ENCODE measurements at places on chromosomes 7 and 10.
A peak's percentile ranks its signal among the peaks of the same experiment; 100 is the strongest.

GRCh38 chr10:92757066-92757710, 67.4 kb downstream of the HHEX start:
- DNase-seq, result peak; percentile 12

- DNase-seq, result no peak
These were observed 539.4 kb upstream of the MGMT start for GRCh38 chr10:128927497-128928161.

- no peak for DNase-seq
These were observed 86.4 kb downstream of the CDK6 start for GRCh38 chr7:92749832-92750446.

- no peak for DNase-seq
These were observed 256.9 kb downstream of the INHBA start for GRCh38 chr7:41445946-41446345.

DNA sequence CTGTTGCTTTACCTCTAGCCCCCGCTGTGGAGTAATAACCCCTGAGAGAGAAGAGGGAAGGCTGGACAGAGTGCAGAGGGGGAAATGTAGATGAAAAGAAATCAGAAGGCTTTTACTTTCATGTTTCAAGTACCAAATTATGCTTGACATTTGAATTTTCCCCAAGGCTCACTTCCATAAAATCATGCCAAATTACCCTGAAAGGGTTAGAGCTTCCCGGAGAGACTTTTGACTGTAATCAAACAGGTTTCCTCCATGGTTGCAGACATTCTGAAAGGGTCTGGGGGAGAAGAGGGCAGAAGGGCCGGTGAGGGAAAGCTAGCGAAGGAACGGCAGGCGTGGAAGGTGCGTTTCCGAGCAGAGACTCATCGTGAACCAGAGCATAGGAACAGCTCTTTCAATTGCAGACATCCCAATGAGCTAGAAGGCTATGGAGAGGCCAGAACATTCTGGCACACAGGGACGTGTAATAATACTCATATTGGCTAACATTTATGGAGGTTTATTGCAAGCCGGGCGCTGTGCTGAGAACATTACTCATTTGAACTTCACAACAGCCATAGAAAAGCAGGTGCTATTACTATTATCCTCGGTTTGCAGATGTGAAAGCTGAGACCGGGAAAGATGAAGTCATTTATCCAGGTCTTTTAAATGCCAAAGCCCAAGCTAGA, 620.8 kb upstream of the AUTS2 start:
- no peak for DNase-seq

DNA sequence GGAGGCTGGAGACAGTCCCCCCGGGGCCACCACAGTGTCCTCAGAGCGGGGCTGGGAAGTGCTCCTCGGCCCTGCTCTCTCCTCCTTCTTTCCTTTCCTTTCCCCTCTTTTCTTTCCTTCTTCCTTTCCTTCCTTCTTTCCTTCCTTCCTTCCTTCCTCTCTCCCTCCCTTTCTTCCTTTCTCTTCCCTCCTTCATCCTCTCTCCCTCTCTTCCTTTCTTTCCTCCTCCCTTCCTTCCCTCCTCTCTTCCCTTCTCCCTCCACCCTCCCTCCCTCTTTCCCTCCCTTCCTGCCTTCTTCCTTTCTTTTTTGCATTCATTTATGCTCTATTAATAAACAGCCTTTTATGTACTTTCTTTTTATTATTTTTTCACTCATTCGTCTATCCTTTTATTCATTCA, 127.1 kb upstream of the TCERG1L start:
- no peak for DNase-seq

DNA sequence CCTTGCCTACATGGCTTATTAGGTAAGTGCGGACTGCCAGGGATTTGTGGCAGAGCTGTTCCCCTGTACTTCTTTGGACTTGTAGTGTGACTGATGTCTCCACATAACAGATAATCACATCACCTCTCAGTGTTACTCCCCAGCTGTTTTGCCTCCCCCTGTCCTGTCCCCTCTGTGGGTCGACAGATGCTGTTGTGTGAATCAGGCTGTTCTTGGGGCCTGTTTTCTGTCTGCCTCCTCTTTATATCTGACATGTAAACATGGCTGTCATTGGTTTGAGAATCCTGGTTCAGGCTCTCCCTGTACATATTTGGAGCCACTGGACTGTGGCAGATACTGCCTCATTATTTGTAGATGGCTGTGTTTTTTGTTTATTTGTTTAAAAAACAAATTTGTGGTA, 22.7 kb downstream of the CCNY start:
- no peak for DNase-seq

DNA sequence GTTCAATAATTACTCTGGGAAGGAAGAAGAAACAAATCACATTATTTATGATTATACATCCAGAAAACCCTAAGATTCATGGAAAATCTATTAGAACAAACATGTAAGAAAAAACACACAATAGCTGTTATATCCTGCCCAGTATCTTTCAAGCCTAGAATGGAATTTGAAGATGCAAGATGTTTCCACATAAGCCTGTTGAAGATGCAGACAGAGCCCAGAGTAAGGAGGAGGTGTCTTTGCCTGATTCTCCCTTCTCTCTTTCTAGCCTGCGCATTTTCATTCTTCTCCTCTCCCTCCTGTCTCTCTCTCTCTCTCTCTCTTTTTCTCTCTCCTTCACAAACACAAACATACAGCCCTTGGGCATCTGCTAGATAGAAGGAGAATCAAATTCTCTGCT, 170.1 kb upstream of the INHBA start:
- DNase-seq, result no peak

DNA sequence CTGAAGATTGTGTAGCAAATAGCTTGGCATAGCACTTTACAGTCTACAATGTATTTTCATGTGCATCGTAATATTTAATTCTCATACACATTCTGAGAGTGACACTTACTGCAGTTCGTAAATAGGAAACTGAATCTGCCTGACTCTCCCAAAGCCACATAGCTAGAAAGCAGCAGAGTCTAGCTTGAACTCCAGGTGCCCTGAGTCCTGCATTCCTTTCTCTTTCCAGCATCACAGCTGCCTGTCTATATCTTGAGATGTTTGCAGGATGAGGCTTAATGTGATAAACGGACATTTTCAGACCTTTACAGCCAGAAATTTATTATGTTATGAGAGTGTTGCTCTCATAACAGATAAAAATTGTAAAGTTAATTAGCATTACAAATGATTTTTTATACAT, 132.9 kb upstream of the PLXDC2 start:
- no peak for DNase-seq

GRCh38 chr10:25280573-25280972, 105.8 kb downstream of the GPR158 start:
- no peak for DNase-seq

DNA sequence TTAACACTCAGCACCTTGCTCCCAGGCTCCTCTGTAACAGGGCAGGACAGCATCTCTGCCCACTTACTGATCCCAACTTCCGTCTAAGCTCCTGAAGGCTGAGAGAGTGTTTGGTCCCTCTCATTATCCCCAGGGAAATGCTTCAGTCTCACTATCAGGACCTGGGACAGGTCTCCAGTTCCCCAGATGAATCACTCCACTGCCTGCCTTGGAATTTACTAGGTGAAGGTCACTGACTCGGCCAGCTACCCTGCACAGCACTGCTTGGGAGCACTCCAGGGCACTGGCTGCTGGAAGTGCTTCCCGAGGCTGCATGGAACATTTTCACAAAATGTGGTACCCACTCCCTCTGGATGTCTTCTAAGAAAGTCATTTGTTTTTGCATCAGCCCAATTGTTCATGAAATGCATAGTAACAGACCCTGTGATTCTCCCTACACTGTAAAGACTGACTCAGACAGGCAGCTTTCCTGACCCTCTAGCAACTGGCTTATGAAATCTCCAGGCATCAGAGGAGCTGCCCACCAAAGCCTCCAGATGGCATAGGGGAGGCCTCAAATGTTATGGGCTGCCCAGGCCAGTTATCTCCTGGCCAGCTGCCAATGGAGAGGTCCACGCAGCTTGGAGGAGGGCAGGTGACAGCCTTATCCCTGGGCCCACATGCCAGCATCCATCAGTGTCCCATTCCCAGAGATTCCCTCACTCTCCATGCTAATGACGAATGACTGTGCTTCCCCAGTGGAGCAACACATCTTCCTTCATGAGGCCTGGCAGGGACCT, 89.1 kb downstream of the GFRA1 start:
- DNase-seq, result no peak

- DNase-seq, result no peak
These were observed 70.2 kb upstream of the GRB10 start for GRCh38 chr7:50852901-50853300.

DNA sequence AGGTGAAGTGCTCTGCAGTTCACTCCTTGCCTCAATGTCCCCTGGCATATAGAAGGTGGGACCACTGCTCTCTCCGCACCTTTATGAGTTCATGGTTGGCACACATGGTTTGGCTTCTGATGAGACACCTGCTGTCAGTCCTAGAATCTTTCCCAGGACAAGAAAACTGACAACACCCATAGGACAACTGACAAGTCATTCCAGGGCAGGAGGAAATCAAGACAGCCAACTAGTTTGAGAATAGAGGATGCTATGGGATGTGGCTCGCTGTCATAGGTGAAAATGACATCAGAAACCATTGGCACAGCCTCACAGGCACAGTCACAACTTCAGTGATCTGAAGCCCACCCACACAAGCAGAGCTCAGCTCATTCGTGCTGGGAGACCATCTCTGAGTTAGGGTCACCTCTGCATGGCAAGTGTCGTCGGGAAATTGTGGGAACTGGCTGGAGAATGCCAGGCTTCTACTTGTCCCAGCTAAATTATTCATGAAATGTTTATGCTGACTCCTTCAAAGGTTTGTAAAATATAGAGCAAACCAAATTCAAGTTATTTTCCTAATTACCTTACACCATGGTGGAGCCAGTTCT, 762.4 kb downstream of the GRID1 start:
- DNase-seq, result no peak

DNA sequence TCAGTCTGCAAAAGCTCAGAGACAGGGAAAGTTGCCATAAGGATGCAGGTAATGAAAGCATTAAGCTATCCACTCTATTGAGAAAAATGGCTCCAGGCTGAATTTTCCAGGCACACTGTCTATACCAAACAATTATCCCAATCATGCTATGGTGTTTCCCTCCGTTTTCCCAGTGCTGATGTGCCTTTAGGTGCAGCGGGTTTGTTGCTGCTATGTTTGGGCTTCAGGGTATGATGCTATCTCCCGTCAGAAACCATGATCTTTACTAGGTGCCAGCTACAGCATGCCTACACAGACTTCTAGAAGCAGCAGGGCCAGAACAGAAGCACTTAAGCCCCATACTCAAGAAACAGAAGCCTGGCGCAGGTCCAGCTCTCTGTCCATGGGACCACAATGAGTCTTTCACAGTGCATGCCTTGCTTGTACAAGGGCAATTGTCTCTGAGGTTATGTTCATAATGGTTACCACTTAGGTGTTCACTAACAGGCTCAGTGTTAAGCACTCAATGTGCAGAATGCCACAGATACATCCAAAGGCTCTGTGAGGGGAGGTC, 19.4 kb downstream of the STEAP1B start:
- DNase-seq, result no peak

- peak; percentile 36 for DNase-seq
These were observed 7.6 kb downstream of the BPGM start for GRCh38 chr7:134654104-134654775.

DNA sequence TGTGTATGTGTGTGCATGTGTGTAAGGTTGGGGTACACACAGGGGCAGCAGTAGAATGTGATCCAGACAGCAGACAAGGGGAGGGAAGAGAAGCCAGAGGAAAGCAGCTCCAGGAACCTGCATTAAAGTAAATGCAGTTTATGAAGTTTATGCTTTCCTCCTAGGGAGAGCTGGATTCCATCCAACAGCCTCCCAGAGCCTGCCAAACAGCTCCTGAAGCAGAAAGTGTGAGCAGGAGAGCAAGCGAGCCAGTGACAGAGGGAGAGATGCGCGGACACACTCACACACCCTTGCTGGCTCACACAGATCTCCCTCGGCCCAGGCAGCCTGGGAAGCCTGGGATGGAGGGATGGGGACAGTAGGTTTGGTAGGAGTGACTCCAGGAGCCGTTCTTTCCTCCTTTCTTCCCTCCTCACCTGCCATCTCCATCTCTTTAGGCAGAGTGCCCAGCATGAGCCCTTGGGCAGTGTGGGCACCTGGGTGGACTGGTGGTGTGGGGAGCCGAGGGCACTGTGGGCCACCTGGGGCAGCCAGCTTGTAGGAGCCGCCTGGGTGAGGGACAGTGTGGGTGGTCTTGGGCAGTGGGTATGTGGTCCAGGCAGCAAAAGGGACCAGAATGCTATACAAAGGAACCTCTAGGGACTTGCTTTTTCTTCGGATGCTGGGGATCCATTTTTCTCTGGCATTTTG, 46.1 kb downstream of the PAX2 start:
- no peak for DNase-seq

GRCh38 chr7:910441-910861, 34.1 kb downstream of the GET4 start:
- DNase-seq, result no peak

DNA sequence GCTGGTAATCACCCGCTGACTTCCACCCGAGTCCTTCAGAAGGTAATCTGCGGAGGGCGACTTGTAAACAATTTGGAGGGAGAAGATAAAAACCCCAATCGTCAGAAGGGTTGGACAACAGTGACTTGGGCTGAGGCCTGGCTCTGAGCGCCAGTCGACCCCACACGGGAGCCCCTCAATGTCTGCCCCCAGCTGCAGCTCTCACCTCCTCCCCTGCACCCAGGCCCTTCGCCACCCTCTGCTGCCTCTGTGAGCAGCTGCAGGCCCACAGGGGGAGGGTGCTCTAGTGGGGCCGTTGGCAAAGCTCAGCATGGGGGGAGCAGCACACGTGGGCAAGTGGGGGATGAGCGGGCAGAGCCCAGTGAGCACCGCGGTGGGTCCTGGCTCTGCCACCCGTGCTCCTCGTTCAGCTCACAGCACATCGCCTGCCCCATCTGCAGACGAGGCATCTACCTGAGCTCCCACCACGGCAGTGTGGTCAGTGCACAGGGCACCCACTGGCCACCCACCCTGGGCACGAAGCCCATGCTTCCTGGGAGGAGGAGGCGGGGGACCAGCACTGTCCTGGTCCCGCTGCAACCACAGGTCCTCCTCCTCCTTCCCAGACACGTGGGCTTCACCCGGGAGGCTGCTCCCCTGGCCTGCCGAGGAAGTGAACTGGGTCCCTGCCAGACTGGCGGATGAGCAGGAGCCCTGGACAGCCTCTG, 280.5 kb downstream of the ELFN1 start:
- no peak for DNase-seq

- peak; percentile 60 for DNase-seq
These were observed 16.2 kb upstream of the DLD start for GRCh38 chr7:107874605-107875446.

- no peak for DNase-seq
These were observed 82.0 kb downstream of the DOCK4 start for GRCh38 chr7:112124061-112124766.

- DNase-seq, result no peak
These were observed 156.6 kb downstream of the RPS24 start for GRCh38 chr10:78190051-78190825.

All from CD4-positive, alpha-beta T cell treated with Interleukin-15 for 4 hours (primary cell).